NCI-H1930 (cell line): ENCODE measurements at places on chromosomes 1 and 21.

- no peak for DNase-seq
Measured at GRCh38 chr1:4965346-4966075, 311.1 kb downstream of the AJAP1 start.

GRCh38 chr21:29075706-29076466 is 2.4 kb upstream of the CCT8 start:
- no peak for DNase-seq

- no peak for DNase-seq
Measured at GRCh38 chr1:10738061-10739058, 58.1 kb downstream of the CASZ1 start.

DNA sequence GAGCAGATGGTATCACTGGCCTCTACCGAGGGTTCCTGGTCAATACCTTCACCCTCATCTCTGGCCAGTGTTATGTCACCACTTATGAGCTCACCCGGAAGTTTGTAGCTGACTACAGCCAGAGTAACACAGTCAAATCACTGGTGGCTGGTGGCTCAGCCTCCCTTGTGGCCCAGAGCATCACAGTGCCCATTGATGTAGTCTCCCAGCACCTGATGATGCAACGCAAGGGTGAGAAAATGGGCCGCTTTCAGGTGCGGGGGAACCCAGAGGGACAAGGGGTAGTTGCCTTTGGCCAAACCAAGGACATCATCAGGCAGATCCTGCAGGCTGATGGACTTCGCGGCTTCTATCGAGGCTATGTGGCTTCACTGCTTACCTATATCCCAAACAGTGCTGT is 6.1 kb downstream of the SLC25A44 start:
- DNase-seq: no peak

DNA sequence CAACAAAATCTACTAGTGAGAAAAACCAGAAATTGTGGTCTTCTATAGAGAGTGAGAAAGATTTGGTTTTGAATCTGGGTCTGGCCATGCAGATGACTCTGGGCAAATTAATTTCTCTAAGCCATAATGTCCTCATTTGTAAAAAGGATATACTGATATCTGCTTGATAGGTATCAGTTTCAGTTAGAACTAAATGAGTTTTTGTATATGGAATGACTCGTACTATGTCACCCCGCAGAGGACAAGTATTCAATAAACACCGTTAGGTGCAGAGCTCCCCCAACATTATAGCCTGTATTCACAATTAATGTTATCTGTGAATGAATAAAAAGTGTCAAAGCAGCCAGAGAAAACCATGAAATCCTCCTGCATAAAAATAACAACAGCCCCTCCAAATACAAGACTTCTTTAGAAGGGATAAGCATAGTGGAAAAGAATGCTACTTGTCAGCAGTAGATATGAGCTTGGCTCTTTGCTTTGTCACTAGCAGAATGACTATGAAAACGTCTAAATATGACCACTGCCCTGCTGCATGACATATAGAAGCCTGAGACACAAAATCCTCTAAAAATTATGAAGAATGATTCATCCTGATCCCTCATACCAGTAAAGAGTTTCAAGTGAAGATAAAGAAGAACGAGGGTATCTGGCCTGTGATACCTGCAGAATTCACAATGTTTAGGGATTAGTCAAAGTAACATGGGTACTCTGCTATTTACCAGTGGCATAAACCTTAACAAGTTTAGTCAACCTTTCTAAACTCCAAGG is 17.8 kb downstream of the SCAF4 start:
- DNase-seq: no peak

- no peak for DNase-seq
Measured at GRCh38 chr1:2868571-2869195, 67.2 kb upstream of the TTC34 start.

DNA sequence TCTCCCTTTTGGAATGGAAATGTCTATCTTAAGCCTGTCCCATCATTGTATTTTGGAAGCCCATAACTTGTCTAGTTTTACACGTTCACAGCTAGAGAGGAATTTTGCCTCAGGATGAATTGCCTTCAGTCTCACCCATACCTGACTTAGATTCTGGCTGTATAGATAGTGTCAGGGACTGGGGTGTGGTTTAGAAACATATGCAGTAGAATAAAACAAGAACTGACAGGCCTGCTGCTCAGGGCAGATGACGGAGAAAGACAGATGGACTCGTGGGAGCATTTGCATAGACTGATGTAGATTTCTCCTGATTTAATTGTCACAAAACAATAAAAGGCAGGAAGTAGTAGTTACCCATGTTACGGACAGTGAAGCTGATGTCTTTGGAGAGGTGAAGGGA is 166.7 kb downstream of the UCK2 start:
- DNase-seq: no peak

GRCh38 chr1:3032371-3033039 is 11.2 kb downstream of the ACTRT2 start:
- no peak for DNase-seq

- DNase-seq: no peak
Measured at GRCh38 chr1:119954476-119955422, 58.4 kb upstream of the ADAM30 start.

DNA sequence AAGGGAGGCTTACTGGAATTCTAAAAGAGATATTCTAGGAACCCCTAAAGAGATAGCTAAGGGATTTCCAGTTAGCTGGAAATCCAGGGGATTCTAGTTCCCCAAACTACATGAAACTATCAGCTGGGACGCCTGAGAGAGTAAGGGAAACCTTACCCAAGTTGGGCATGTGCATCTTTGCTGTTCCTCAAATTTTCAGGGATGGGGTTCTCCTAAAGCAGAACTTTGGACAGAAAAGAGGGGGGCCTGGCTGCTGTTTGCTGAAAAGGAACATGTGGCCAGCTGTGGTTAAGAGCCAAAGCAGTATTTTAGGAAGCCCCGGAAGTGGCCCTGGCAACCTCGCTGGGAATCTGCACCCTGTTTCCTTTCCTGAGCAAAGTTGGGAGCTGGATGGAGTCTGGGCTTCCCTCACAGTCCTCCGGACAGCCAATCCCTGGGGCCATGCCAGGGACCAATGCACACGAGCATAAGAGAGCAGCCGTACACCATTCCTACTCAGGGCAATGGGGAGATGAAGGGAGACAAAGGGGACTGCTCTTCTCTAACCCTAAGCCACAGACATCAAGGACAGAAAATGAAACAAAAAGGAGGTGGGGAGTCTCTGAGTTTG is 154.3 kb downstream of the PLXNA2 start:
- no peak for DNase-seq

- DNase-seq: no peak
Measured at GRCh38 chr1:80218112-80218511, 1211.6 kb upstream of the ADGRL4 start.

GRCh38 chr1:227560393-227561173 is 2.8 kb upstream of the ZNF678 start:
- no peak for DNase-seq

GRCh38 chr1:204296431-204296988 is 63.2 kb downstream of the PLEKHA6 start:
- DNase-seq: no peak

GRCh38 chr1:19478322-19478721 is 7.0 kb downstream of the CAPZB start:
- DNase-seq: no peak

DNA sequence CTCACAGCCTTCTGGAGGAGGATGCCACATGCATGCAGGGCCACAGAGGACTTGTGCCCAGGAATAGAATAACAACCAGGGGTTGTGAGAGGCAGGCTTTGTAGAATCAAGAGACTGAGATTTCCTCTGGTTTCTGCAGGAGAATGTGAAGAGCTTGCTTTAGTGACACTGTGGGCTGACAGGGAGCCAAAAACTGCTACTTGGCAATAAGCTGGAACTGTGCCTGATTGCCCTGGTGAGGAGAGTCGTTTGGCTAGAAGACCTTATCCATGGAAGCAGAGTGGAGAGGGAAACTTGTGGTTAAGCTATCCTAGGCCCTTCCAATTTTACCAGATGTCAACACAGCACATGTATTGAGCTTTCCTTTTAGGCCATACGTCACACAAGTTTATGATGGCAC is 902.1 kb downstream of the MRPL39 start:
- no peak for DNase-seq

- no peak for DNase-seq
Measured at GRCh38 chr1:185427264-185427663, 110.2 kb upstream of the IVNS1ABP start.

- no peak for DNase-seq
Measured at GRCh38 chr1:106290805-106291501, 765.5 kb upstream of the PRMT6 start.

DNA sequence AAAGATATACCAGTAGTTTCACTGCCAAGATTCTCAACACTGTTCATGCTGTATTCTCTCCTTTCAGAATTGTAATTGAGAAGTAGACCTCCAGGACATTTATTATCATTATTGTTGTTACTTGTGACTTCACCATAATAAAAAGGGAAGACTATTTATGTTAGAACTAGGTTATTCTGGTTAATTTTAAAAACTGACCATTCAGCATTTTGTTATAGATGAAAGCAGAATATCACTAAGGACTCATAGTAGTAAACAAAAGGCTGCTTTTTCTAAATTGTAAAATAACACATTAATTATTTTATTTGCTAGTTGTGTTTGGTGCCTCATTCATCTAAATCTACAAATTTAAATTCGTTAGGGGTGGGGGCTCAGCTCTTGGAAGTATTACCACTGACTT is 210.4 kb downstream of the PATJ start:
- DNase-seq: no peak

DNA sequence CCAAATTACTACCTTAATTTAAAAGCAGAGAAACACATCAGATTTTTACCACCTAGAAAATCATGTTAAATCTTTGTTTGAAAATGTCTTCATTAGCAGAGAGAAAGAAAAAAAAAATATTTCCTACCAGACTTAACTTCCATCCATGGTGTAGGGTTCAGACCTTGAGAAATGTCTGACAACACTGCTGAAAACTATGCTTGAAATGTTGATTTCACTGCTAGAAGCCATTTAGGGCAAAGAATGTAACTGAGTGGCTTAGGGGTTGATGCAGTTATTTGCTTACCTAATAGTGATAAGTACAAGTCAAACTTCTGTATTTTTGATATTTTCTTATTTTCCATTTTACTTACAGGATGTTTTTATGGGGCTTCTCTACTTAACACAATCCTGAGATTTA is 495.6 kb upstream of the NEGR1 start:
- no peak for DNase-seq

DNA sequence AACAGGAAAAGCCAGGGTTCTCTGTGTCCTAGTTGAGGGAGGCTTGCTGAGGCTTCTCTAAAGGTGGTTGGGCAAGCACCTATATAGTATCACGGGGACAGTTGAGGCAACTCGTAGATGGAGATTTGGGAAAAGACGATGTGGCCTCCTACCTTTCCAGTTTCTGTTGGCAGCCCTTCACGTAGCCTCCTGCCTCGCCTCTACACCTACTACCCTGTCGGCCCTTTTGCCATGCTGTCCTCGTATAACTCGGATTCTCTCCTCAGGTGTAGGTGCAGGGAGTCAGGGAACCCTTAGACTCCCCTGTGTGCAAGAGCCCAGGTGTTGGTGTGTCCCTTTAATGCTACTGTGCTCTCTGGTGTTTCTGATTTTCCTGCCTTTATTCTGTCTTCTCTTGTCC is 10.3 kb downstream of the ZNF692 start:
- DNase-seq: no peak

DNA sequence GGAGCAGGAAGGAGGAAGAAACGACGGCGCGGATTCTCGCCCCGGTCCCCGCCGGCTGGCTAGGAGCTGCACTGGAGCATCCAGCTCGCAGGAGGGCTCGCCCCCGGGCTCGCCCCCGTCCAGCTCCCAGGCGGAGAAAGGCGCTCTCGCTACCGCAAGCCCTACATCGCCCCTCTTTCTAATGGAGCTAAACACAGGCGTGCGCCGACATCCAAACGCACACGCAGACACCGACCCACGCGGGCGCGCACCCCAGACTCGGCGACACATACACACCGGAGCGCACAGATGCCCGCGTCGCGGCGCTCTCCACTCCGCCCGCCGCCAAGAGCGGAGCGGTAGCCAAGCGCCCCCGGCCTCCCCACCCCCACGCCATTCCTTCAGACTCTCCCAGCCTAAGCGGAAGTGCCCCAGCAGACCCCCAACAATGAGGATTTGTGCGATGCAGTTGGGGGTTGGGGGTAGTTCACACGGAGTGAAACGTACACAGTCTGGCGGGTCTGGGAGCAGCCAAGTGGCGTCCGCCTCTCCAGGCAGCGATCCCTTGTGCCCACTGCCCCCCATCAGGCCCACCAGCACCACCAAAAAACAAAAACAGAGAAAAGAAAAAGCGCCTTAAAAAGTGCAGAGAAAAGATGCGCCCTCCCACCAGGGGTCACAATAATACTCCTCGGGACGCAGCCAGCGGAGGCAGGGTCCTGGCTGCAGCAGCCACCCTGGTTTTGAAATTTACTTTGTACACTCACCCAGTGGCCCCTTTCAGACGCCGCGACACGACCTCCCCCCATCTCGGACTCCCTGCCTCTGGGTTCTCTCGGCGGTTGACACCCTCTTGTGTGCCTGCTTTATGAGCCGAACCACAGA is 1.4 kb downstream of the DAB1 start:
- no peak for DNase-seq

- no peak for DNase-seq
Measured at GRCh38 chr1:75643460-75643859, 32.5 kb upstream of the SLC44A5 start.

GRCh38 chr1:918353-918752 is 5.4 kb upstream of the SAMD11 start:
- no peak for DNase-seq
